AG10803 (cell line): ENCODE measurements at places on chromosomes 11 and 22.
A peak's percentile ranks its signal among the peaks of the same experiment; 100 is the strongest.

GRCh38 chr11:88195908-88196307, 20.7 kb upstream of the RAB38 start:
- DNase-seq = no peak

DNA sequence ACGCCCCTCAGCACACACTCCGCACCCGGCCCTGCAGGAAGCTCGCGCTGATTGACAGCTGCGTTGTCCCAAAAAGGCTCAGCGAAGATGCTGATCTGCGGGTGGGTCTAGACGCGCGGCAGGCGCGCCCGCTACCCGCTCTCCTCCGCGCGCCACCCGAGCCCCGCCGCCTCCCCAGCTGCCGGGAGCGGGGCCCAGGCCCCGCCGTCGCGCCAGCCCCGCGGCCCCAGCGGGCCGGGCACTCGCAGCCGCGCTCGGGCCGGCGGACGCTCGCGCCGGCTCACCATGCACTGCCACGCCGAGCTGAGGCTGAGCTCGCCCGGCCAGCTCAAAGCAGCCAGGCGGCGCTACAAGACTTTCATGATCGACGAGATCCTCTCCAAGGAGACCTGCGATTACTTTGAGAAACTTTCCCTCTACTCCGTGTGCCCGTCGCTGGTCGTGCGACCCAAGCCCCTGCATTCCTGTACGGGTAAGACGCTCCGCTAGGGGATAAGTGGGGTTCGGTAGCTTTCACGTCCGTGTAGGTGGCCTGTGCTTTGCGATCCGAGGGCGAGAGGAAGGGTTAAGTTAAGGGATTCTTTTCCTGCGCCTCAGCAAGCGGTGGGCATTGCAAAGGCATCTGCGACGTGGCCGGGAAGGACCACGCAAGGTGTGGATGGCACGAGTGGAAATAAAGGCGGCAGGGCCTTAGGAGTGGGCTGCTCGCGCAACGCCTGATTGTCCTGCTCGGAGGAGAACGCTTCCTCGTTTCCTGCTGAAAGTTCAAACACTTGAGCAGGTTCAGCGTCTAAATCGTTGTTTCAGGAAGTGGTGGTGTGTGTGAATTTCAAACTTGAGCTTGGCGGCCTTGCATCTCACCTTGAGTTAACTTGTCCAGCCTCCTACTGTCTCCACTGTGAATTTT, at the start of gene BARX2:
Gene BARX2 (plus strand): TSS at position 98 of the 907 bp plus-strand sequence. CDS start 188 bp downstream, at position 286.
- peak; percentile 40 for DNase-seq

- peak; percentile 40 for DNase-seq
These were observed 771.1 kb upstream of the LUZP2 start for GRCh38 chr11:23725752-23726151.

GRCh38 chr11:2901196-2901796, 15.7 kb upstream of the CDKN1C start:
- DNase-seq = no peak

DNA sequence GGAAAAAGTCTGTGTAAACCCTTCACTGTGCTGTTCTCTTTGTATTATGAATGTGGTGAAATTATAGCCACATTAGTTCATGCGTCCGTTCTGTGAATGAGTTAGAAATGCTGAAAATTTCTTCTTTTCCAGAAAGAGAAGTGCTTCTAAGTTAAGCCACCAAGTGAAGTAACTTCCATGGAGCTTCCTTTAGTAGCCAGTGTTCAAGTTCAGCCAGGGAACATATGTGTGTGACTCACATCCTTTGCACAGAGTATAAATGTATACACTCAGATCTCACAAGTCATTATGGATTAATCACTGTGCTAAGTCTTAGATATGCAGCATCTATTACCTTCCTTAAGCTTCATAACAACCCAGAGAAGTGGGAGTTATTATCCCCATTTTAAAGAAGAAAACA, 3.1 kb upstream of the MMP8 start:
- DNase-seq = peak; percentile 46

DNA sequence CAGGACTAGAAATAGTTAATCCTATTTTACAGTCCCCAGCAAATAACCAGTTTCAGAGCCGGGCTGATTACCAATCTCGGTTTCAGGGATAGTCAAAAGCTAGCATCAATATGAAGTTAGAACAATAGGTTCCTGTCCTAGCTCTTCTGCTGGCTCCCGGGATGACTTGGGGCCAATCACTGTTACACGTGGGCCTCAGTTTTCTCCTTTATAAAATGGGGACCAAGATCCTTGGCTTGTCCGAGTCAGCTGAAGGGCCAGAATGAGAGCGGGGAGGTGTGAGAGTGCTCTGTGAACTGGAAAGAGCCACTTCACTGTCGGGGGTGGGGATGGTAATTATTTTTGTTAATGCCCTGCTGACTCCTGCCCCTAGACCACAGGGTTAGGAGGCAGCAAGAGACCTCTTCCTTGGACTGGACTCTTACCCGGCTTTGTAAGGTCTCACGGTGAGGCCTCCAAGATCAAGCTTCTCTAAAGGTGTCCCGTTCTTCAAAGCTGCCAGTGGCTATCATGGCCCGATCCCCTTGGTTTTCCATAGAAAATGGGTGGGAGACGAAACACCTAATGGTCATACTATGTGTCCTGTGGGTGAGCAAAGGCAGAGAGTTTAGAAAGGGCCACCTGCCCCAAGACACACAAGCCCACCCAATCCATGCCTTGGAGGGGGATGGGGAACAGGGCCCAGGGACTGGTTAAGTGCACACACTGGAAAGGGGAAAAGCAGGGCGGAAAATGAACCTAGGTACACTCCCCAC, 1.4 kb downstream of the UCP2 start:
- no peak for DNase-seq

- DNase-seq = peak; percentile 47
These were observed 199.7 kb downstream of the C11orf91 start for GRCh38 chr11:33500861-33501479.

GRCh38 chr11:113410414-113411135, 23.0 kb downstream of the ANKK1 start:
- DNase-seq = no peak

- no peak for DNase-seq
These were observed 58.2 kb downstream of the WNT7B start for GRCh38 chr22:45918459-45919370.

GRCh38 chr11:21622995-21623394, 569.9 kb upstream of the ANO5 start:
- no peak for DNase-seq

- no peak for DNase-seq
These were observed 2.0 kb upstream of the KDELR3 start for GRCh38 chr22:38465673-38466490.

DNA sequence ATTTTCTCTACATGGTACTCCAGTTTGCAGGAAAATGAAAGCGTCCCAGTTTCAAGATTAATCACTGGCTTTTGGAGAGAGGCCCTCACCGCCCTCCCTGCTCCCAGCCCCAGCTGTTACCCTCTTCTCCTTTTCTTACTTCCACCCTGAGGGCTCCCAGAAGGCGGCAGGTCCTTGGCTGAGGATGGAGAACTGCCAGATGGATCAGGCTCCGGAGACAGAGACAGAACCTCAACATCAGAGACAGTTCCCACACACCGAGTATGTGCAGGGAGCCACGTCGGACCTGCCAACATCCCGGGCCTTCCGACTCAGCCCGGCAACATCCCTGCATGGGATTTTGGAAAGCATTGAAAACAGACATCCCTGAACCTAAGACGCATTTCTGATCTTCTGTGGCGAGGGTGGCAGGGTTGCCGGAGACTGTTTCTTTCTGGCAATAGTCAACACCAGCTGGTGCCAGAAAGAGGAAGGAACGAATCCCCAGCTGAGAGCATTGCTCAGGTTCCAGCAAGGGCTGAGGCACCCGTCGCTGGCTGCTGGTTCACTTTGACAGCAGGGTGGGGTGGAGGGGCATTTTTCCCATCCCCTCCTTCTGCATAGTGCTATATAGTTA, 467.1 kb downstream of the MIAT start:
- peak; percentile 51 for DNase-seq

- DNase-seq = no peak
These were observed 198.7 kb upstream of the MTMR2 start for GRCh38 chr11:96122601-96123074.

DNA sequence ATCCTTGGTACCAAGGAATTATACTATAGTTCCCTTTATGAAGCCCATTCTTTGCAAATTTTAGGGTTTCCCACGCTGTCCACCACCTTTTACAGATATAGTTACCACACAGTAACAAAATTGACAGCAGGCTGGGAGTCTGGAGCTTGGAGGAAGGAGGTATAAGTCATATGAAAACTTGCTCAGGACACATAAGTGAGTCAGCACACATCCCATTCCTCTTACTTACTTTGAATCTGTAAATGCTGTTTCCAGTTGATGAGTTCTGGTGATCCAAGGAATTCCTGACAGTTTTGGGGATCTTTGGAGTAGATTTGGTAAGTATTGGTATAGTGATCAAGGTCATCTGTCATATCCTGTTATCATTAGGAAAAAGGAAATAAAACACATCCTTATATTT, 19.2 kb downstream of the GLYAT start:
- DNase-seq = no peak

DNA sequence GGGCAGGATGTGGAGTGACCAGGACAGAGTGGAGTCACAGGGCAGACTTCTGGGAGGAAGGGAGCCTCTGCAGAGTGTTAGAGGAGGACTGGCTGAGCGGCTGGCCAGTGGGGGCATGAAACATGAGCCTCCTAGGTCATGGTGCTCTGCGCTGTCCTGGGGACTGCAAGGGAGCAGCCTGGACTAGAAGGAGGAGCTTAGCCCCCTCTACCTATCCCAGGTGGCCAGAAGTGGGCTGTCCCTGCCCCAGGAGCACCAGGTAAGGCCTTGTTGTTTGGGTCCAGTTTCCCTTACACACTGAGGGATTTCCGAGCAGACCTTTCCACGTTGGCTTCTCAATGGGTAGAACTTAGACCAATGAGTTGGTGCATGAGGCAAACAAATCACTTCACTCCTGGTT, 7.4 kb downstream of the PKNOX2 start:
- DNase-seq = no peak

- DNase-seq = no peak
These were observed 152.9 kb upstream of the GRIA4 start for GRCh38 chr11:105456950-105457349.

DNA sequence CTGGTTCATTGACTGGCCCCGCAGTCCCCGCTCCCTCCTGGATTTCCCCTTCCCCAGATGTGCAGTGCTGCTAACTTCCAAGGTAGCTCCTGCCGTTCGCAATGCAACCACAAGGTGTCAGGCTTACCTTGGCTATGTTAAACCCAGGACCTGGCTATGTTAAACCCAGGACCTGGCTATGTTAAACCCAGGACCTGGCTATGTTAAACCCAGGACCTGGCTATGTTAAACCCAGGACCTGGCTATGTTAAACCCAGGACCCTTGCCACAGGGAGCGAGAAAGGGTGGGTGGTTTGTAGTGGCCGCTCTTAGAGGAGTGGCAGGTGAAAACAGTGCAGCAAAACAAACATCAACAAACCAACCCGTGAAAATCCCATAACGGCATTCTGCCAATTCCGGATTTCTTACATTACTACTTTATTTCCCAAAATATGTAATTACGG, 2.9 kb upstream of the ADAMTS8 start:
- peak; percentile 44 for DNase-seq

DNA sequence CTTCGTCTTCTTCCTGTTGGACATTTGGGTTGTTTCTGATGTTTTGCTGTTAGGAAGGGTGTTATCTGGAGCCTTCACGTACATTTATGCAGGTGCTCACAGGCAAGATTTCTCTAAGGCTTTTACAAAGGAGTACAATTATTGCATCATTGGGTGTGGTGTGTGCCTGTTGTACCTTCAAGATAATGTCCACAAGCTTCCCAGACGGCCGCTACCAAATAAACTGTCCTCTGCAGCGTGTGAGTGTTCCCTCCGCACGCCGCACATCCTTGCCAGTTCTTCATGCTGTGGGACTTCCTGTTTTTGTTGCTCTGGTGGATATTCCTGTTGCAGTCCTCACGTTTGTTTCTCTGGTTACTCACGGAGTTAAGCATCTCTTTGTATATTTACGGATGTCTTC, 133.3 kb downstream of the TBC1D22A start:
- no peak for DNase-seq

DNA sequence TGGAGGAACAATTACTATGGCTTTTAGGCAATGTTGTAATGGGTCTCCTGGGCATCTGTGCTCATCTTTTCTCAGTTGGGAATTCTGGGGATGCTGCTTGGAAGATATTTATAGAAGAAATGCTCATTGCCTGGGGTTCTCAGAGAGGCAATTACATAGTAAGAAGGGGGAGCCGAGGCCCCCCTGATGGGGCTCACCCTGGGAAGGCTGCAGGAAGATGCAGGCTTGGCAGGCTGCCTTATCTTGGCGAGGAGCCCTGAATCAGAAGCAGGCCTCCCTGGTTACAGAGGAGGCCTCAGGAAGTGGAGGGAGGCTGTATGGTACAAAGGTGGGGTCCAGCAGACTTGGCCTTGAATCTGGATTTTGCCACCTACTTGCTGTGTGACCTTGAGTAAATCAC, 60.6 kb upstream of the CRYBB3 start:
- no peak for DNase-seq

DNA sequence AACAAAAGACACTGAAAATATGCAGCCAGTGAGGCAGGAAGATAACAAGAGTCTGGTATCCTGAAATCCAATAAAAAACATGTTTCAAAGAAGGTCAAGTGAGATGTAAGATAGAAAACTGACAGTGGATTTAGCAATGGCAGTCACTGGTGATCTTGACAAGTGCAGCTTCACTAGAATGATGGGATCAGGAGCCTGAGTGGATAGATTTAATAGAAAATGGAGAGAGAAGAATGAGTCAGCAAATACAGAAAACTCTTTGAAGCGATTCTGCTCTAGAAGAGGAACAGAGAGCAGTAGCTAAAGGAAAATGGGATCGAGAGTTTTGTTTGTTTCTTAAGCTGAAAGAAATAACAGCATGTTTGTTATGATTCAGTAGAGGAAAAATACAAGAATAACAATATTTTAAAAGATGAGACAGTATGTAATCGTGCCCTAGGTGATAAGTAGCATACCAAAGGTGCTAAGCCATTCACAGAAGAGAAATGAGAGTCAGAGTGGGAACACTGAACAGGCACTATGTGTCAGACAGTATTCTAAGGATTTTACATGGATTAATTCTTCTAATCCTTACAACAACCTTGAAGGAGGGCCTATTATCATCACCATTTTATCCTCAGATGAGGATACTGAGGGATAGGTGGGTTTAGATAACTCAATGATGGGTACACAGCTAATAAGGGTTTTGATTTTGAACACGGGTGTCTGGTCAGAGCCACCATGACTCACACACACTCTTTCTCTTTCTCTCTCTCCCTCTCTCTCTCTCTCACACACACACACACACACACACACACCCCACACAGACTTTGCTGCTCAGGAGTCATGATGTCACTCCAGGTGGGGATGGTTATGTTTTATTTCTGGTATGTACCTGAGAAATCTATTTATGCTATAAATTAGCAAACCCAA, 36.3 kb downstream of the MRE11 start:
- no peak for DNase-seq
